ENCODE measurements at places on chromosomes 3 and 15.
A peak's percentile ranks its signal among the peaks of the same experiment; 100 is the strongest.

DNA sequence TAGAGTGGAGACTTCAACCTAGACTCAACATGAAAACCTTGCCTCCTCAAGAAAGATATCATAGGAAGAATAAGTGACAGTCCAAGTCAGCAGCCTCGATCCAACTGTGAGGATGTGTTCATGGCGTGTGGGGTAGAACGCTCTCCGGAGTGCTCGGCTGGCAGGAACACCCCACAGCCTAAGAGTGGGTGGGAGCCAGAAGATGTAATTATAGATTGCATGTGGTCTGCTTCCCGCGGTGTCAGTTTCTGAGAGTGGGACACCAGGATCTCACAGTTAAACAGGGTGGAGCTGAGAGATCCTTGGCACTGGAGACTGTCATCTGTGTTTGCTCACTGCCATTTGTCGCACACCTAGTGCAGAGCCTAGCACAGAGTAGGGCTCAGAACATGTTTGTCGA, 158.0 kb downstream of the CTNNB1 start:
- no peak for DNase-seq

DNA sequence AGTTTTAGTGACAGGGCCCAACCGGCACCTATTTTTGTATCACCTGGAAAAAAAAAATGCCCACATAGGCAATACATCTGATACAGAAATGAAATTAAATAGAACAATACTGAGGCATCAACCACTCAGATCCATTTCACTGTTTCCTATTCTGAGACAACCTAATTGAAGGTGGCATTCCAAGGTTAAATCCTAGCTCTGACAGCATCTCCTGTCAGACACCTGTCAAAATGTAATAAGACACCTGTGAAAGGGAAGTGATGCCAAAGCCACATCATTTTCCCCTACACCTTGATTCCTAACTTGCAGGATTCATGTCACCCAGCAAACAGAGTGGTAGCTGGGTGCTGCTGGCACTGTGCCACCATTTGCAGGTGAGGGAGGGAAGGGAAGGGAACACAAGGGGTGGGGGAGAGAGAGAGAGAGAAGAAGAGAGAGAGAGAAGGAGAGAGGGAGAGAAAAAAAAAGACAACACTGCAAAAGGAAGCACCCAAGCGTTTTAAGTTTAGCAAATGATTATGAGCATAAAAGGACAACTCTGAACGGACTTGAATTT, 1044.6 kb upstream of the CFAP20DC start:
- DNase-seq: no peak

GRCh38 chr3:50359760-50360110, 414 bp upstream of the TMEM115 start:
- DNase-seq: no peak

- peak; percentile 25 for DNase-seq
These were observed 7.0 kb upstream of the BMF start for GRCh38 chr15:40115670-40116093.

- DNase-seq: no peak
These were observed 271.5 kb downstream of the EFHB start for GRCh38 chr3:19662486-19662885.

- no peak for DNase-seq
These were observed 31.3 kb downstream of the ALCAM start for GRCh38 chr3:105397974-105398373.

DNA sequence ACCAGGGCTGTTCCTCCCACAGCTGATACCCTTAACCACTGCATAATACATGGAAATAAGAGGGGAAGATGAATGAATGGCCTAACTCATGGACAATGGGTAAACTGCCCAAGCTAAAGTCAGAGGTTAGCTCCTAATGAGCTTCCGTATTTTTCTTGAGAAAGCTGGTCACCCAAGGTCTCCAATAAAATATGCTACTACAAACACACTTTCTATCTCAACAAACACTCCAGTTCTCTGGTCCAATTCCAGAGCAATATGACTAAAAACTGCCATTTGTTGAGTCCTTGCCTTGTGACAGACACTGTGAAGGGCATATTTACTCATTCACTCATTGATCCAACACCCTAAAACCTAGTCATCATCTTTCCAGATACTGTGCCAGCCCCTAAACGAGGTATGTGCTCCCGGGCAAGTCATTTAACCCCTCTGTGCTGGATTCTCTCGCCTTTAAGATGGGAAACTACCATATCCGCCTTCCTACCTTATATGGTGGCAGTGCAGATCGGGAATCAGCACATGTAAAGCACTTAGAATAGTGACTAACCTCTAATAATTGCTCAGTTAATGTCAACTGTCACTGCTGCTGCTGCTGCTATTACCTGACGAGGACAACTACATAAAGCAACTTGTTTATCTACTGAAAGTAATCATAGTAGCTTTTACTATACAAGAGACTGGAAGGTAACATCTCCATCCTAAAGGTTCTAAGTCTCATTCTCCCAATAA, 89.1 kb downstream of the XXYLT1 start:
- no peak for DNase-seq

DNA sequence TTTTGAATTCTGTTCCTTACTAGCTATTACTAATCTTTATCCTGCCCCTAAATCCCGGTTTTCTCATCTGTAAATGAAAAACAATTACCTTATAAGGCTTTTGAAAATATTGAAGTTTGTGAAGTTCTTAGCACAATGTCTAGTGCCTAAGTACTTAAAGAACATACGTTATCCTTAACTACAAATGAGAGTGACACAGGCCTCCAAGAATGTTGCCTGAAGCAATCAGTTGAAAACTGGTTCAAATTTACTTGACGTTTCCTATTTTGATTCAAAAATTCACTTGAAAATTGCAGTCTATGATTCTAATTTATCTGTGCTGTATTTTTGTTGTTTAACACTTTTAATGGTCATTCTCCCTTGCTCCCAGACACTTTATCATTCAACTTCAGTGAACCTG, 3.2 kb downstream of the SENP7 start:
- no peak for DNase-seq

DNA sequence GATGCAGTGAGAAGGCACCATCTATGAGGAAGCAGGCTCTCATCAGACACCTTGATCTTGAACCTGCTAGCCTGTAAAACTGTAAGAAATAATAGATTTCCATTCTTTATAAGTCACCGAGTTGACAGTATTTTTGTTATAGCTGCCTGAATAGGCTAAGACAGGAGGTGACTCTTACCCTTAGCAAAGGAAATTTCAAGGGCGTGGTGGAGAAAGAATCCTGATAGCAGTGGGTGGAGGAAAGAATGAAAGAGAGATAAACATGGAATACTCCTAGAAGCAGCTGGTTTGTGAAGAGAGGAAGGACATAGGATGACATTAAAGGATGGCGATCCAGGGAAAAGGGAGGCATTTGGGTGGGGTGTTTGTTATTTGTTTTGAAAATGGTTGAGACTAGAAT, 41.4 kb downstream of the SIDT1 start:
- DNase-seq: no peak
